Activated gamma-delta T cell treated with Interleukin-2 at 50 U/mL for 16 hours (primary cell): ENCODE measurements at places on chromosomes 3 and 15.

DNA sequence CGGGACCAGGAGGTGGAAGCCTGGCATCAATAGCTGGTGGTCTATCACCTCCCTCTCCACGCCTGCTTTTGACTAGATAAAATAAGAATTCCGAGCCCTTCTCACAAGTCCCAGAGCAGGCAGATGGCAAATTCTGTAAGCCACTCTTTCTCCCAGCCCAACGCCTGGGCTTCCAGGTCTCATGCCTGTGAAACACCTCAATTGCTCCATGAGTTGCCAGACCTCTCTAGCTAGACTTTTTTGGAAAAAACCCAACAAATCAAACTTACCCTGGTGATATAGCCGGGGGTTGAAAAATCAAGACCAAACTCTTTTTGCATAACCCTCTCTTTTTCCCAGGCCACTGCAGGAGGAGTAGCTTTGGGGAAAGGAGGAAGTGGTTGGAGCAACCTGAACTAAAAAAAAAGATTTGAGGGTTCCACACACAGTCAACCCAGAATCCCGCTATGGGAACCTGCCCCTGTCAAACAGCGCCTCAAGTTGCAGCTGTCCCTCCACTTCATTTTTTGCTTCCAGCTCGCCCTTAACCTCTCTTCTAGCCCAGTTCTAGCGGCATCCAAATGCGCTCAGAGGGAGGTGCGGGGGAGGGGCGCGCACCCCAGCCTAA, 7.0 kb downstream of the BHLHE40 start:
- no peak for DNase-seq

DNA sequence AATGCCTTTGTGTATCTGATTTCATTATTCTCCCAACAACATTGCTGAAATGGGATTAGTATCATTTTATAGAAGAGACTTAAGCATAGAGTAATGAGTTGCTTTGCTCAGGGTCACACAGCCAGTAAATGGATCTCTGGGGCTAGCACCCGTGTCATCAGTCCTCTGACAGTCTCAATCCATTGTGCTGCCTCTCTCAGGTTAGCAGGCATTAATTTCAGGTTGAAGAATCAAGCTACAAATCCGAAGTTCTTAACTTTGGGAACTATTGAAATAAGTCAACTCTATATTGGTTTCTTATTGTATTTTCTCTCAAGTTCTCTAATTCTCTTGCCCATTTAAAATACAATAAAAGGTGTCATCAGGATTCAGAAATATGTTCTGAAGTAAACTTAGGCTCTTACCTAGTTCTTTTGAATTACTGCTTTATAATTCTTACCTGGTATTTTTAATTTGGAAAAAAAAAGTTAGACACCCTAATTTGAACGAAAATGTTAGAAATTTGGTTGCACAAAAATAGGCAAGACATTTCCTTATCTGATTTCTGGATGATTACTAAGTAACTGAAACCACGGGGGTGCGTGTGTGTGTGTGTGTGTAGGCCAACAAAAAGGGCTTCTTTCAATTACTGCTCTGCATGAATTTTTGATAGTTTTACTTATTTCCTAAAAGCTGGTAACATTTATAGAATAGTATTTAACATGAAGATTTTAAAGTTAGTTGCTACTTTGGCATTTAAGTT, 189.8 kb downstream of the MBNL1 start:
- no peak for DNase-seq

DNA sequence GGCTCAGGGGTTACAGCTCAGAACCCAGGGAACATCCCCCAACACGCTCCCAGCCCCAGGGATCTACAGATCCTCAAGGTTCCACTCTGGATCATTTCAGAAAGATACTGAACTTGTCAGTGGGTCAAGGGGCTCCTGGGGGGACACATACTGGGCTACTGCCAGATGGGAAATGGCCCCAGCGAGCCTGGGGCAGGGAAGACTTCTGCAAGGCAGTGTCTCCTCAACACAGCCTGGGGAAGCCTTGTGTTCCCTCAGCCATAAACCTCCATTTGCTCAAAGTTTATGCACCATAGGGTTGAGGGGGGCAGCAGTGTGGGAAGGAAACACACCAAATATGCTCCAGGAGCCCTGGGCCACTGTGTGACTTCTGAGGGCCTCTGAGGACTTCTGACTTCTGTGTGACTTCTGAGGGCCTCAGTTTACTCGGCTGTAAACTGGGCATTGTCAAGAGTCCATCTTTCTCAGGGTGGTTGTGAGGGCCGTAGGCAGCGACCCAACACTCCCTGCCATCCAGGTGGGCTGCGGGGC, 58.4 kb downstream of the IQSEC1 start:
- no peak for DNase-seq

GRCh38 chr3:121821421-121822199, 13.2 kb downstream of the IQCB1 start:
- no peak for DNase-seq

DNA sequence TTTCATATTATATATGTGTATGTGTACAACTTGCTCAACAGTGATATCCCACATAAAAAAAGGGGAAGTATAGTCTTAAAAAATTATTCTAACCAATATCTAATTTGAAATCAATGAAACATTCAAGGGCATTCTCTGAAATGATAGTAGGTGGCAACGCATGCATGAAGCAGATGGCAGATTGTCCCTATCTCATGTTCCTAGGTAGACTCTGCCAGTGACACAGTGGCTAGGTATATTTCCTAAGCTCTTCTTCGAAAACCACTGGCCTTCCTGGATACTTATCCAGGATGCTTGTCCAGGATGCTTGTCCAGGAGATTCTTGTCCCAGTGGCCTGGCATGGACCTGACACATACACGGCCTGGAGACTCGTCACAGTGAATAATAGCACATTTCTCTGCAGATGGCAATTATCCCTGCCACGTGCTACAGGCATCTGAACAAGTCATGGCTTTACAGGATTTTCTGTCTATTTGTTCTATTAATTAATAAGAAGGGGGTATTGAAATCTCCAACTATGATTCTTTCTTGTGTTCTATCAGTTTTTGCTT, 54.9 kb downstream of the OCA2 start:
- DNase-seq = no peak

DNA sequence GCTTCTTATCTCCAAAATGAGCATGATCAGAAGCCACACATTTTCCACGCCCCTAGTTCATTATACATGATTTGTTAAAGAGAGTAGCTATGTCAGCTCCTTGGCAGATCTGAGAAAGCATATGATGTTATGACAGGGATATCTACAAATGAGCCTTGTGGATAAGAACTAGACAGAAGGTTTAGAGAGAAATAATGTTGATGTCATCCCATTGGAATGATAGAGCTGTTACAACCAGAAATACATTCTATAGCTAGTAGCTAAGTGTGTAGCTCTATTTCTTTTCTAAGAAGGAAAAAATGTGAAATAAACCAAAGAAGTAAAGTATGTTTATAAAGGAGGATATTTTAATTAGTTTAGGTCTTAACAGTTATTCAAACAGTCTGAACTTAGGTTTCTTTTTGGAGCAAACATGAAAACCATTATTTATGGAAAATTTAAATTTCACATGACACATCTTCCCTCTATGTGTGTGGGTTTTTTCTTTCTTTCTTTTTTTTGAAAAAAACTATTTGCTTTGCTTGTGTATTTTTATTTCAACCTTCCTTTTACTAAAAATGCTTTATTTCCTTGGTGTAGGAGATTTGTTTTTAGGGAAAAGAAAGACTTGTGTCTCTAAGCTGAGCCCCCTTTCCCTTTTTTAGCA, 167.7 kb downstream of the GHSR start:
- DNase-seq = no peak

DNA sequence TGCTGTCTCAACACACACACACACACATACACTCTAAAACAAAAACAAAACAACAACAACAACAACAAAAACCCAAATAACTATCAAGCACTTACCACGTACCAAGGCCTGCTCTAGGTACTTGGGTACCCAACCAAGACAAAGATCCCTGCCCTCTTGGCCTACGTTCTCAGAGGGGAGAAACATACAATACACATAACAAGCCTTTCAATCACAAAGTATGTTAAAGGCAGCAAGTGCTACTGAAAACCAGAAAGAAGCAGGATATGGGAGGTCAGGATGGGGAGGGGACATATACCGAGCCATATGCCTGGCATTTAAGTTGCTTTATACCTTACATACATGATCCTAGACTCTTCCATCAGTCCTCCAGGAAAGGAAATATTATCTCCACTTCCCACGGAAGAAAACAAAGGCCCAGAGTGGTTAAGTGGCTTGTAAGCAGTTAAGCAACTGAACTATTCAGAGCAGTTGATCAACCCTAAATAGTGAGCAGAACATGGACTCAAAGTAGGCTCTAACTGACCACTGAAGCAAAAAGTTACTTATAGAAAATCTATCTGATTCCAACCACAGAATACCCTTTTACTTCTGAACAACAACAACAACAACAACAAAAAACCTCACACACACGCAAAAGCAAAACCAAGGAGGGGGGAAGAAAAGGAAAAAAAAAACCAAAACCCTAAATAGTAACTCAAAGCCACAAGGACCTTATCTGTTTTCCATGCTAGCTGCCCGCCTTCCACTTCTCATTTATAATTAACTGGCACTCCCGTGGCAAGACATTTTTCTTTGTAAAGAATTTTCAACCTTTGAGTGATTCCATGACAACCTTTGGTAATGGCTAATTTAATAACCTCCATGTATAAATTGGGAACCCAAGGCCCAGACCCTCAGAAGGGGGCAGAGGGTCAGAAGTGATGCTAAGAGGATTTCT, 21.0 kb downstream of the PRICKLE2 start:
- DNase-seq = no peak

- no peak for DNase-seq
These were observed 337.2 kb downstream of the MAGI1 start for GRCh38 chr3:65701516-65701915.

GRCh38 chr15:40877694-40878093, 3.7 kb upstream of the RHOV start:
- no peak for DNase-seq

DNA sequence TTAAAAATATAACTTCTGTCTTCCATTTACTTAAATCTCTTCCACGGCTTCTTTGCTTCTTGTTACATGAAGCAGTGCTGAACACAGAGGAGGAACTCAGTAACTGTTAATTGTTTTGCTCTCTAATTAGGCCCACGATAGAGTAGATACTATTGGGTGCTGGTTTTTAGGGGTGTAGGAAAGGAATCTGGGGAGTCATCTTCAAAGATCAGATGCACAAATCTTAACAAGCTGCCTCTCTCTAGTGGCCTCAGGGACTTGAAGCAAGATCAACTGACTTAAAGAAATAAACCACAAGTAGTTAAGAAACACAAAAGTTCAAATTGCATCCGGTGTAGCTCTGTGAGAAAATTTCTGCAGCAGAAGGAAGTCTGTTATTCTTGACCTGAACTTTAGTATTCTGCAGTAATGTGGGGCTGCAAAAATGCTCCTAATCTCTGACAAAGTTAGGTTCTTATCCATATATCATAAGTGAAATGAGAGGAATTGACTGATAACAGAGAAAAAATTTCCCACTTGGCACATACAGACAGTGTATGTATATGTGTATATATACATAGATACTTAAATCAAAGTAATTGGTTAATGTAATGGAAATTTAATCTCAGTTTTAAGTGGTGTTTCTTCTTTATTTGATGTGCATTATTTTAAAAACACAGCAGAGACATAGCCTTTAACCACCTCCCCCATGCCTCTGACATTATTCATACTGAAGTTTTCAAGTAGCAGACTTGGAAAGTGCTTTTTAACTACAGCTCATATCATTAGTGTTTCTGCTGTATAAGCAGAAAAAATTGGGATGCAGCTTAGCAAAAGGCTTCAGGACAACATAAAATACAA, 51.8 kb downstream of the CHST2 start:
- peak; percentile 7 for DNase-seq

DNA sequence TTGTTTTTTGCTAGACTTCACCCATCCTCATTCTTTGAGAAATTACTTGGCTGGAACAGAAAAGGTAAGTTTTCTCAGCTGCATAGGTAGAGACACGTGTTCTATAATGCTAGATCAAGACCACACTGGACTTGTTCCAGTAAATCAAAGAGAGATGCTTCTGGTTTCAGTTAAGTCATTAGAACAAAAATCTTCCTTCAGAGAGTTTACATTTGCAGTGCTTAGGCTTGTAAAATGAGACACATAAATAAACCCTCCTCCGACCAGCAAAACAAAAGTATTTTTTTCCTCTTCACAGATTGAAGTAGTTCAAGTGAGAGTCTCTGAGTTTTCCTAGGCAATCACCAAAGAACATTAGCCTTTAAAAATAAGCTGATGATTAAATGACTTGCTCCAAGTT, 87.3 kb upstream of the PROK2 start:
- DNase-seq = no peak

DNA sequence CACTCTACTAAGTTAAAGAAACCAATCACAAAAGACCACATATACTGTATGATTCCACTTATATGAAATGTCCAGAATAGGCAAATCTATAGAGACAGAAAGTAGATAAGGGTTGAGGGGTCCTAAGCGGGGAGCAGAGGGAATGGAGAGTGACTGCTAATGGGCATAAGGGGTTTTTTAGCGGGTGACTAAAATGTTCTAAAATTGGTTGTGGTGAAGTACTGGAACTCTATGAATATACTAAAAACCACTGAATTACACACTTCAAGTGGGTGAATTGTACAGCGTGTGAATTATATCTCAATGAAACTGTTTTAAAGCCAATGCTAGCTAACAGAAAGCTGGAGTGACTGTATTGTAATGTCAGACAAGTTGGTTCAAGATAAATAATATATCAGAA, 33.3 kb downstream of the KPNA1 start:
- DNase-seq = no peak

DNA sequence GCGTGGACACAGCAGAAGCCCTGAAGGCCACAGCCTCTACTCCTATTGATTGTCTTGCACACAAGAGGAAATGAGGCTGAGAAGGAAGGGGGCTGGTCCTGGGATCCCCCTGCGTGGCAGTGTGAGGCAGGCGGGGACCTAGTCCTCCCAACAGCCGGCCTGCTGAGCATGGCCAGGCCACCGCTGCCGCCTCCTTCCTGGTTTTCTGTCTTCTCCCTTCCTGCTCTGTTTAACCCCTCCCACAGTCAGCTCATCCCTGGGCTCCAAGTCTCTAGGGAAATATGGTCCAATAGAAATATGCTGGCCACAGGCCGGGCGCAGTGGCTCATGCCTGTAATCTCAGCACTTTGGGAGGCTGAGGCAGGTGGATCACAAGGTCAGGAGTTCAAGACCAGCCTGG, 42.1 kb upstream of the HES1 start:
- no peak for DNase-seq

DNA sequence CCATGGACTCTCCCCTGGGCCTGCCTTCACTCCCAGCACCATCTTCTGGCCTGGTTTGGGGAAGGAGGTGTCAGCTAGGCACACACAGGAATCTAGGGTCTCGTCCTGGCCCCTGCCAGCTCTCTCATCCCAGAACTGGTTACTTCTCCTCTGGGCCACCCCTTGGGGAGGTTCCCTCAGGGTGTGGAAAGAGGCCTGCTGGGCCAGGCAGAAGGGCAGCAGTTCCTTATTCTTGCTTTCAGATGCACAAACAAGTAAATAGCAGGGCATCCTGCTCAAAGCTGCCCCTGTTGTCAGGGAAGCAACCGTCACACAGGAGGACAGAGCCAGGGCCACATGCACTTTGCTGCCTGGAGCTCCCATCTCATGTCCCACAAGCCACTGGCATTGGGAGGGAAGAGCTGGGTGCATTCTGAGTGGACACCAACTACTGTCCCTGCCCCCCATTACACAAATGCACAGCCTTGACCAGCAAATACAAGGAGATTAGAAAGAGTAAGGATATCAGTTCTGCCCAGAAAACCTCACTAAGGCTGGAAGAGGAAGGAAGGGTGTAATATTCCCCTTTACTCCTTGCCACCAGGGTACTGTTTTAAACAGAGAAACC, 108.8 kb upstream of the HACD2 start:
- no peak for DNase-seq

GRCh38 chr3:27509376-27509775, 25.2 kb upstream of the SLC4A7 start:
- DNase-seq = no peak

- no peak for DNase-seq
These were observed 33.2 kb downstream of the PML start for GRCh38 chr15:74027688-74028087.
